ENCODE measurements at places on chromosomes 12 and 14.

DNA sequence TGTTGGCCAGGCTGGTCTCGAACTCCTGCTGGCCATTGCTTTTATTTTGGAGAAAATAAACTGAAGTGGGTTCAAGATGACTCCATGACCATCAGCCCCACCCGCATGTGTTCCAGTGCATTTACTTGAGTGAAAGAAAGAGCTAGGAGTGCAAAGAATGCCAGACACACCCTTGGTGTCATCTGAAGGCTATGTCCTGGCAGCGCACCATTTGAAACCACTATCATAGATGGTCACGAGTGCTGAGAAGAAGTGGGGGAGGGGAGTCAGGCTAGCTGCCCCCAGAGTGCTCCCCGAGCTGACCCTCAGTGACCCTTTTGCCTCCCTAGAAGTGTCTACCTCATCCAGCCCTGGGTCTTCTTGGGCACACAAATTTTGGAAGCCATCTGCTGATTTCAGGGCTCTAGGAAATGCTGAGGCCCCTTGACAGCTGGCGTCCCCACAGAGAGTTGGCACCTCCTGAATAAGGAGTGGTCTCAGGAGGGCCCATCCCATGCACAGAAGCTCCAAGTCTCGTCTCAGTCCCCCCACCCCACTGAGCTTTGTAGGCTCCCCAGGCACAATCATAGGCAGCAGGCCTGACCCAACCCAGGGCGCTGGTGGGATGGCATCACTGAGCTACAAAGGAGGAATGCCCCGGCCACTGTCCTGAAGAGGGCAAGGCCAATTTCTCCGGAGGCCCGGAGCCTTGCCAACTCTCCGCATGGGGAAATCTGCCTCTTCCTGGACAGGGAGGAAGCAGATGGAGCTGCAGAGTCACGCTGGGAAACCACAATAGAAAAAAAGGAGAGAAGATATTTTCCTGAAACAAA, 28.0 kb downstream of the PXN start:
- no peak for DNase-seq

- DNase-seq = no peak
Measured at GRCh38 chr12:124919521-124920352, 5.3 kb upstream of the UBC start.

GRCh38 chr14:93347850-93348249, 868 bp downstream of the COX8C start:
- no peak for DNase-seq

GRCh38 chr12:15158083-15158482, 63.1 kb downstream of the RERG start:
- DNase-seq = no peak

DNA sequence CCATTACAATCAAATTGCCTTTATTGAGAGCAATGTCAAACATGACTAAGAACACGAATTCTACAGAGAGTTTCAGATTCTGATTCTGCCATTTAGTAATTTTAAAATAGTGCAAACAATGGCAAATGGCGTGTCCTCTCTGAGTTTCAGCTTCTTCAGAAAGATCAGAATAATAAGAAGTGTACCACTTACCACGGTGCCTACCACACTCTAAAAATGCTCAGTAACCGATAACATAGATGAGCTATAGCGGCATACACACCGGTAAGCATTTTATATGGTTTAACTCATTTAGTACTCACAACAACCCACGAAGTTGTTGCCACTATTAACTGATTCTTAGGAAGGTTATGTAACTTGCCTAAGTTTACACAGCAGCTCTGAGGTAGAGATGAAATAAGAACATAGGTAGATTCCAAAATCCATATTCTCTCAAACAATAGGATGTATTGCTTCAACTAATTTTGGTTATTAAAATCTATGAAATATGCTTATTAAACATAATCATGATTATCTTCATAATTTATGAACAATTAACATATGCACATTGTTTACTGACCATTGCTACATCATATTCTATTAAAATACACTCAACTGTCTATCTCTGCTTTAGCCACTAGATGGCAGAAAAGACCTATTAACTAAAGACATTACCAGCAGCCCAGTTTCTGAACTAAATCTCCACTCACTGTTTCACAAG, 38.3 kb downstream of the SLC6A15 start:
- DNase-seq = no peak

- DNase-seq = no peak
Measured at GRCh38 chr12:56916296-56916995, 17.8 kb downstream of the SDR9C7 start.

- DNase-seq = no peak
Measured at GRCh38 chr14:81396113-81396512, 4.0 kb downstream of the STON2 start.

GRCh38 chr12:91894911-91895310, 250.7 kb downstream of the BTG1 start:
- DNase-seq = no peak

GRCh38 chr14:93884950-93885349, 42.2 kb upstream of the FAM181A start:
- no peak for DNase-seq

GRCh38 chr14:51822499-51822898, 37.9 kb upstream of the GNG2 start:
- no peak for DNase-seq

- no peak for DNase-seq
Measured at GRCh38 chr12:127172861-127173260, 1094.1 kb upstream of the TMEM132C start.

DNA sequence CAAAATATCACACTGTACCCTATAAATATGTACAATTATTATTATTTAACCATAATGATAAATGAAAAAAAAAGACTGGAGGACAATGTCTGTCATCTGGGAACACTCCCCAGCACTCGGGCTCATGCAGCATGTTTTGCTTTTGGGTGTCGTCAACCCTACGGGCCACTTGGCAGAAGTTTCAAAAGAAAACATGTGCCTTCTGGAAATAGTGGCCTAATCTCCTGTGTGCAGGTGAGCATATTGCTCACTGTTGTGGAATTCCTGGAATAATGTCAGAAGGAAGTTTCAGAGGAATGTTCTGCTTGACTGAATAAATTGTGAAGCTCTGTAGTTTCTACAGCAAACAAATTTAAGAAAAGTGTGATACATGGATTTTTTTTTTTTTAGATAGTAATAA, 298.3 kb downstream of the SSPN start:
- DNase-seq = no peak

- DNase-seq = no peak
Measured at GRCh38 chr14:62071039-62071438, 308.8 kb downstream of the SNAPC1 start.

GRCh38 chr12:111753144-111753881, 13.4 kb upstream of the ALDH2 start:
- no peak for DNase-seq

GRCh38 chr12:130530429-130530828, 185.7 kb downstream of the RIMBP2 start:
- DNase-seq = no peak

GRCh38 chr12:56221232-56221756, 428 bp downstream of the RNF41 start:
- no peak for DNase-seq

DNA sequence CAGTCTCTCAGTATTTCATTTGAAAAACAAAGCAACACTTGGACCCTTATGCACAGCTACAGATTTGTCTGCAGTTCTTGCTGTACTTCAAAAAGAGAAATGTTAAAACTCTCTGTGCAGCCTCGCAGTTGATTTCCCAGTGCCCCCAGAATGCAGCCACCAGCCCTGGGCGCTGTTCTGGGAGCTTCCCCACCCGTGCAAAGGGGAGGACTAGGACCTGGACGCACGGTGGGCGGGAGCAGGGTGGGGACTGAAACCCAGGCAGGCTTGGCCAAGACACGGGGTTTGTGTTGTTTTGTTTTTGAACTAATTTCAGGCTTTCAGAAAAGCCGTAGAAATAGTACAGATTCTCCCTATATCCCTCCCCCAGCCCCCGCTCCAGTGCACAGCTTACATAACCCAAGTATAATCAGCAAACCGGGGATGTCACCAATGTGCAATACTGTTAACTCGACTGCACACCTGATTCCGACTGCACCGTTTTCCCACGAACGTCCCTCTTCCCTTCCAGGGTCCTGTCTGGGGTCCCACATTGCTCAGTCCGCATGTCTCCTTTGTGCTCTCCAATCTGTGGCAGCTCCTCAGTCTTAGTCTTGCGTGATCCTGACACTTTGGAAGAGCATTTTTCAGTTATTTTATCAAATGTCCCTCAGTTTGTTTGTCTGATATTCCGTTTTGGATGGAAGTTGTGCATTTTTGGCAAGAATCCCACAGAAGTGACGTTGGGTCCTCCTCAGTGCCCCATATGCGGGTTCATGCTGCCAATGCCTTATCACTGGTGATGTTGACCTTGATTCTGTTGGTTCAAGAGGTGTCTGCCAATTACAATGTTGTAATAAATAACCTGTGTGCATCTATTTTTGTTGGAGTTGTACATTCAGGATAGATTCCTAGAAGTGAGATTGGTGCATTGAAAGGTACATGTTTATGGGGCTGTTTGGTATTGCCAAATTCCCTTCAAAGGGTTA, 95.9 kb downstream of the SETD3 start:
- no peak for DNase-seq

DNA sequence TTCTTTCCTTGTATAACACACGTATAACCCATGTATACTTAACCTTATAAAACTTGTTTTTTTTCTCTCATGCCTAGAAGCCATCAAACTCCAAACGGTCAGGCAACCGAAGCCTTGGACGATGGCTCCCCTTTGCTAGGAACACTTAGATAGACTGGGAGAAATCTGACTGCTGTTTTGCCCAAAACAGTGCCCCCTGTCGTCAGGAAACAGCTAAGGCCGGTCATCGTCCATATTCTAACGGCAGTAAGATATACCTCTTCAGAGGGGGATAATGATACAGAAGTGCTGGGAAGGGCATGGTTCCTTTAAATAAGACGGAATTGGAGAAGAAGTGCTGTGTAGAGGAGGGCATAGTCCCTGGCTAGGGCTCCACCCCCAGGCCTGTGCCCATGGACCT, 130.5 kb downstream of the SLC41A2 start:
- no peak for DNase-seq

DNA sequence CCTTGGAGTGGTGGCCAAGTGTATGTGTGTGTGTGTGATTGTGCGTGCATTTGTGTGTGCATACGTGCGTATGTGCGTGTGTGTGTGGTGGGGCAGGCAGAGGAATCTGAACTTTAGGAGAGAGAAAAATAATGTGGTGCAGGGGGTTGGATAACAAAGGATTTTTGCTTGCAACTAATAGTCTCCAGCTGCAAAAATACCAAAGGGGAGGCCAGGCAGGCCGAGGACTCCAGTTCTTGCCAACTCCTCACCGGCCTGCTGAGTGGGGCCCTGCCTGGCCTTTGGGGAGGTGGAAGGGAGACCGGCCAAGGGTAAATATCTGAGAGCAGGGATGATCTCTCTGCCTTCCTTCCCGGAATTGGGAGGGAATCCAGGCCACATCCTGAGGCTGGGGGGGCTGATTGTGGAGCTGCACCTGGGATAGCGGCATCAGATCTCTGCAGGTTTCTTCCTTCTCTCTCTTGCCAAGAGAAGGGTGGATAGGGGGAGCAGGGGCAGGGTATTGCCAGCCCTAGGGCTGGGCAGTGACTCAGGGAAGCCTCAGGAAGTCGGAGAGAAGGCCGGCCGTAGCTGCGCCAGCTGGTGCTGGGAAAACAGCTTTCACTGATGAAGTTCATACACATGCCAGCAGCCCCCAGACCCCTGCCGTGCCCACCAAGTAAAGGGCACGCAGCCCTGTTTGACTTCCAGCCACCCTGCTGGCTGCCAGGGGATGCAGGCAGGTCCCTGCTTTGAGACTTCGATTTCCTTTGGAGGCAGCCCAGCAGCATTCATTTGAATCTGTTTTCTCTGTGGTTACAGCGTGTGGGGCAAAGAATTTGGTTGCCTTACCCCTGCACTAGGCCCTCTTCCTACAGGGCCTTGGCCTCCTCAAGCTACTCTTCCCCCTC, 4.6 kb upstream of the LRP1-AS start:
- DNase-seq = no peak

DNA sequence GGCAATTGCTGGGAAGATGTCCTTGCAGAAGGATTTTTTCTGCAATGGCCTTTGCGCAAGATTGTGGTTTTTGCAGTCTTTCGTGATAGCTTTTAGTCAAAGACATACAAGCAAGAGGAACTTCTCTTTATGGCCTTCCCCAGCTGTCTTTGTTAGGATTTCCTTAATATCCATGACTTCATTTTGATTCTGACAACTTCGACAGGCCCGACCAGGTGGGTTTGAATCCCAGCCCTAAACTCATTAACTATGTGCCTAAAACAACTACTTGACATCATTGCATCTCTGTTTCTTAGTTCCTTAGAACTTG, 13.3 kb upstream of the VRK1 start:
- no peak for DNase-seq
